ENCODE measurements at places on chromosomes 3 and 15.

GRCh38 chr3:104687362-104687761 is 679.3 kb upstream of the ALCAM start:
- no peak for DNase-seq

GRCh38 chr3:61979638-61980037 is 393.7 kb downstream of the FEZF2 start:
- no peak for DNase-seq

GRCh38 chr3:83706669-83707068 is 1252.1 kb upstream of the CADM2 start:
- DNase-seq: no peak

DNA sequence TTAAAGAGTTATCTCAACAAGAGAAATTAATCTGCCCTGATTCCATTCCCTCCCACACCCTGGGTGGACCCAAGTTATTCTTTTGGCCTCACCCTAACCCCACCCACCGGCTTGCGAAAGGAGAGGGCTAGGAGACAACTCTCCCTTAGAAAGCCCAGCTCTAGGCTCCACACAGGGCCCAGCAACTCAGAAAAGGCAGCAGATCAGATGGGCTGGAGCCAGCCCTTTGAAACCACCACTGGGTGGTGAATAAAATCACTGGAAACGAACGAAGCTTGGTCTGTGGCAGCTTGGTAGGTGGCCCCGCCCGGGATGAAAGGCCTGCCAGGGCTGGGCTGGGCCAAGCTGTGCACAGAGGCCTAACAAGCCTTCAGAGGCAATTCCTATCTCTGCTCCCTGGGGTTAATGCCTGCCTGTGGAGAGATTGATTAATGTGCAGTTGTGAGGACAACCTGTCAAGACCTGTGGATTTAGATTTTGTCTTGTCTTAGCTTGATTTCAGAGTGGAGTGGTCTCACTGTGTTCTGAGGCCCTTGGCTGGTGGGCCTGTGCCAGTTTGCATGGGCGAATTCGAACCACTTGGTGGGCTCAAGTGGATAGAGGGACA is 38.8 kb downstream of the BHLHE40 start:
- DNase-seq: no peak

DNA sequence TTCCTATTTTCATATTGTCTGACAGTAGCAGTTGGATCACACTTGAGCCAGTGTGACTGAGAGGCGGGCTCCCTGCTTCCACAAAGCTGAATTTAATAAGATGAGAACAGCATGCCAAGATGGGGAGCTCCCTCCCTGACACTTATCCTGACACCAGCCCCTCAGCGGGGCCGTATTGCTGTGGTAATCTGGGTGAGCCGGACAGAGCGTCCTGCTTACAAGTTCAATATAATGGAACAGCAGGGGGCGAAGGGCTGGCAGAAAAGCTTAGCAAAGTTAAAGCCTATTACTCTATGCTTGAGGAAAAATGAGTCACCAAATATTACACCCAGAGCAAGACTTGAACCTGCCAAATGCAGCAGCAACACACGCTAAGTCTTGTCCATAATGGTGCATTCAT is 163.8 kb upstream of the CMC1 start:
- no peak for DNase-seq
